ENCODE measurements at places on chromosomes 6 and 20.

DNA sequence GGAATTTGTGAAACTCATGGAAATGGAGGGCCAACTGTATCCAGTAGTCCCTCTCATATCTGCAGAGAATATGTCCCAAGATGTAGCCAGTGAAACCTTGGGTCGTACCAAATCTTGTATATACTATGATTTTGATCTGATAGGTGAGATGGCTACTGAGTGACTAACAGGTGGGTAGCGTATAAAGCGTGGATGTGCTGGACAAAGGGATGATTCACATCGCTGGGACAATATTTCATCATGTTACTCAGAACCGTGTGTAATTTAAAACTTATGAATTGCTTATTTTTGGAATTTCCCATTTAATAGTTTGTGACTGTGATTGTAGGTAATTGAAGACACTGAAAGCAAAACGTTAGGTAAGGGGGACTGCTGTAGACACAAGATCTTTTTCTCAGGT is 144.1 kb downstream of the SMAP1 start:
- DNase-seq: no peak

- no peak for DNase-seq
Observed at GRCh38 chr6:168060521-168060931, 18.5 kb downstream of the FRMD1 start.

GRCh38 chr6:3195420-3195694 is 32.1 kb downstream of the TUBB2B start:
- DNase-seq: no peak

DNA sequence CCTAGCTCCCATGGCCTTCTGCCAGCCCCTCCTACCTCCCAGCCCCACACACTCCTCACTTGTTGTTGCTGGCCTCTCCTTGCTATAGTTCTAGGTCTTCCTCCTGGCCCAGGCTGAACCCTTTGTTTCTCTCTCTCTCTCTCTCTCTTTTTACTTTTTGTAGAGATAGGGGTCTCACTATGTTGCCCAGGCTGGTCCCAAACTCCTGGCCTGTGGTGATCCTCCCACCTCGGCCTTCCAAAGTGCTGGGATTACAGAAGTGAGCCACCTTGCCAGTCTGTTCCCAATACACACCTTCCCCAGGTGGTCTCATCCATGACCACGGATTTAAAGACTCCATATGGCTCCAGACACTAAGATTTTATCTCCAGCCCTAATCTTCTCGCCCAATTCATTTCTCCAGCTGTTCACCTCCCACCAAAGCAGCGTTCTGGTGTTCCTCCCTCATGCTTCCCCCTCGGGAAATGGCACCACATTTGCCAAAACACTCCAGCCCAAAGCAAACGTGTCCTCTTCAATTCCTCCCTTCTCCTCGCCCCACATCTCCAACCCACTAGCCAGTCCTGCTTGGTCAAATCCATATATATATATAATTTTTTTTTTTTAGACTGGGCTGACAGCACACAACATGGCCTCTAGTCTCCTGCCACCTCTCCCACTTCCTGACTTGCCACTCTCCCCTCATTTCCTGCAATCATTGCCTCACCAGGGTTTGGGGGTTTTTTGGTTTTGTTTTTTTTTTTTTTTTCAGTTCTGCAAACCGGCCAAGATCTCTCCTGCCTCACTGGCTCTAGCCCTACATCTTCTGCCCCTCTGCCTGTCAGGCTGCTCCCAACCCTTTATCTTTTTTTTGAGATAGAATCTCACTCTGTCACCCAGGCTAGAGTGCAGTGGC is 104.4 kb downstream of the NCR2 start:
- no peak for DNase-seq

DNA sequence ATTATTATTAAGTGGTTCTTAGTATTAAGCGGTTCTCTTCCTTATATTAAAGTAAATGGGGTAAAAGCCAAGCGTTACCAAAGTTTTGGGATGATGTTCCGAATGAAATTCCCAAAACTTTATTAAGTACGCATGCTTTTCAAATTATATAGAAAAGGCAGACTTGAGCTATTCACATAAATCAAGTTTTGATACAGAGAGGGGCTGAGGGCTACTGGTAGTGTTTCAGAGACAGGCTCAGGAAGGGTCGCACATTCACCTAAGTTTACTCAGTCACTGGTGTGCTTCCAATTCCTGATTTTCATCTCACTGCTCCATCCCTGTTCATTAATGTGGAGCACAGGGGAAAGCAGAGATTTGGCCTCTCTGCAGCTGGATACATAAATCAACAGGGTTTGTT is 652.2 kb downstream of the QKI start:
- no peak for DNase-seq

- DNase-seq: no peak
Observed at GRCh38 chr20:63457737-63458136, 14.7 kb downstream of the KCNQ2 start.

DNA sequence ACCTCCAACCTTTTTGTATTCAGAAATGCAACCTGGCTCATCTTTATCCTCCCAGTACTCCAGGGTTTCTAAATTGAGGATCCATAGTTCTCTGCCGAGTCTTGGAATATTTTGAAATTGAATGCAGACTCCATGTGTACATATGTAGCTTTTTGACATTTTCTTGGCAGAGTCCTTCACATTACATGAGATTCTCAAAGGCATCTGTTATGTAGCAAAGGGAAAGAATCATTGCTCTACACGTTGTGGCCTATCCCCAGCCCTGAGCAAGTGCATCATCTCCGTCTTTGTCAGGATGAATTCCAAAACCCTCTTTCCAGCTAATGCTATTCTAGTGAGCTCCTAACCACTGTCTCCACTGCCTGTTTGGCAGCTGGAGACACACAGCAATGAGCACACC is 742.9 kb downstream of the DHX35 start:
- no peak for DNase-seq

DNA sequence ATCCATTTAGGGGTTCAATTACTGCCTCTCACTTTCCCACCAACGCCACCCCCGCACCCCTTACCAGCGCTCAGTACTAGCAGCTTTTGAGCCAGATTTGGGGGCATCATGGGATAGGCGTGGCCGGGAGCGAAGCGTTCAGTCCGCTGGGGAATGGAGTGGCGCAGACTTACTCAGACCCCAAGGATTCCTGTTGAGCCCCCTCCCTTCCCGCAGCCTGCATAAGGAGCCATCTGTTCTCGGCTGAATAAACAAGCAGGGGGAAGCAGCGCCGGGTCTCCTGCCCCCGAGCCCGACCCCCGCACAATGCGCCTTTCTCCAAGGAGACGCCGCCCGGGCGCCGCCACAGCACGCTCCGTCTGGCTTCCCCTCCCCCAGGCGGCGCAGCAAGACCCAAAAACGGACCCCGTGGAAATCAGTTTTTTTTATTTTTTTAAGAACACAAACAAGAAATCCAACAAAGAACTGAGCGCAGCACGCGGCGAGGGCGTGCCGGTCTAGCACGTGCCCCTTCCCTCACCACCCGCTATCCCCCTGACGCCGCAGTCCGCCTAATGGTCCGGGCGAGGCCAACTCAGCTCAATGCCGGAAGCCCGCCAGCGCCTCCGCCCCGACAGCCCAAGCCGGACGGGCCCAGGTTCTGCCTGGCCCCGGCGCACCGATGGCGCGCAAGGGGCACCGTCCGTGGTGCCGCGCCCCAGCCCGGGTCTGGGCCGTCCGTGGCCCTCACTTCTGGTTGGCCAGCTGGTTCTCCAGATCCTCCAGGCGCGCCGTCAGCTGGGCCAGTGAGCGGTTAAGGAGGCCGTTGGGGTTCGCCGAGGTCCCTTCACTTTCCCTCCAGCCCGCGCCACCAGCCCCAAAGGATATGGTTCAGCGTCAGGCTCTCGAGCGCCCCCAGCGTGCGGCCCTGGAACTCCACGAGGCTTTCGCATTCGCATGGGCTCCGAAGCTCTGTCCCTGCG is 13.3 kb upstream of the RBPJL start:
- DNase-seq: peak; percentile 86

DNA sequence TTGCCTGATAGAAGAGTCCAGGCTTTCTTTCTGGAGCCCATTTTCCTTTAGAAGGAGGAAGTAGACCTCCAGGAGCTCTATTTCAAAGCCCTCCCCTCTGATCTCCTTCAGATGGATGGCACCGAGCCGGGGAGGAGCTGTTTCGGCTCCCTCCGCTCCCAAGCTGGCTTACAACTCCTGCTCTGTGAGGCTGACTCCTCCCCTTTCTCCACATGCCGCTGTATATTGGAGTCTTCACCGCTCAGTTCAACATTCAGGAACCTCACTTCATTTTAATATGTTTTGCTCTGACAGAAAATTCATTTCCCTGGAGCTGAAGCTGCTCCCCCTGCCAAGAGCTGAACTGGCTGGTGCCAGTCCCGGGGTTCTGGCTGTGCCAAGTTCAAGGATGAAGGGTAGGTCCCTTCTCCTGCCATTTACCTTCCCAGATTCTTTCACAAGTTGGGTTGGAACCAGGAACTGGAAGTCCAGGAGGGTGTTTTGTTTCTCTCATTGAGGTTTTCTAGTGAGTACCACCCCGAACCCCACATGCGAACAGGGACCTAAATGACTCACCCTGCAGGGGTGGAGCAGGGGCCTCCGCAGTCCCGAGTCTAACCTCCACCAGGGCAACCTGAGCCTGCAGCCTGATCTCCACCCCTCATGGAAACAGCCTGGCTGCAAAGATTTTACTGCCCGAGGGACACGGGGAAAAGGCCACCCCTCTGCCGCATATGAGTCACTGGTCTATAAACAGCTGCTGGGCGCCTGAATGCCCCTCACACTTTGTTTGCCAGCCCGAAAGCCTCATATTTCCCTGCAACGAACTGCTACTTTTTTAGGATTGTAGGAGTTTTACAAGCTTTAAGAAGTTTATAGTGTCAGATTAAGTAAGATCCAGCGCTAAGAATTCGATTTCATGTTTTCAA is 68.6 kb upstream of the FOXA2 start:
- DNase-seq: no peak

All from stimulated activated CD4-positive, alpha-beta T cell treated with anti-CD3 and anti-CD28 coated beads, Interleukin-12 subunit alpha, Interleukin-12 subunit beta, amount 100 ng/mL, for 24 hours (primary cell).